GM12891 (cell line): ENCODE measurements at places on chromosomes 6 and 20.

GRCh38 chr6:147046141-147046877, 157.9 kb upstream of the STXBP5 start:
- no peak for DNase-seq

GRCh38 chr6:11414176-11414963, 123.2 kb upstream of the TMEM170B start:
- DNase-seq: no peak

DNA sequence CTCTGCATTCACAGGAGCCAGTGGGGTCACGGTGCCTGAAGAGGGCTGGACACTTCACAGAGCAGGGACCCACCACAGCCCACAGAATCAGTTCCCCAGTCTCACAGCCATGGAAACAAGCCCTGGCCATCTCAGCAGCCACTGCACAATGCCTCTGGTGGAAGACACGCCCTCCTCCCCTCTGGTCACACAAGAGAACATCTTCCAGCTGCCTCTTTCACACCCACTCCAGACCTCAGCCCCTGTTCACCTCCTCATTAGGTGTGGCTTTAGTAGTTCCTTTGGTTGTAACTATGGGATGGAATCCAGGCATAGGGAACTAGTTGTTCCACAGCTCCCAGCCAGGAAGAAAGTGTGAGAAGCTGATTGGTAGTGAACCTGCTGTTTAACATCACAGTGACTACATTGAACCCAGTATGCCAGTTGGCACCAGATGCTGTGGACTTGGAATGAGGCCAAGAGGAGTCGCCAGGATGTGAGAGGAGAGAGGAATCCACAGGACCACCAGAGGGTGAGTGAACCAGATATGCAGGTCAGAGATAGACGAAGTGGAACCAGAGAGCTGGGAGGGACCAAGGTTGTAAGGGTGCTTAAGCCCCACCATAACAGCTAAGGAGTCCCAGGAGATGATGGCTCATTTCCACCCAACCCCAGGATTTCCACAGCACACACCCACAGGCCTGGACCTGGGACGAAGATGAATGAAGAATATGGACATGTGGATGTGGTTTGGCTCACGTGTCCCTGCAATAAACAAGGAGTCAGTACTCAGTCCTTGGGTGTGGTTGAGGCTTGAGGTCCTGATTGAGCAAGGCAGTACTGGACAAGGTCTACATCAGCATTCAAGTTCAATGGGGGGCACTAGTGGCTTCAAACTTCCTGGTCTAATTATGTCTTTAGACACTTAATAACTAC, 8.8 kb upstream of the BTN3A3 start:
- no peak for DNase-seq

DNA sequence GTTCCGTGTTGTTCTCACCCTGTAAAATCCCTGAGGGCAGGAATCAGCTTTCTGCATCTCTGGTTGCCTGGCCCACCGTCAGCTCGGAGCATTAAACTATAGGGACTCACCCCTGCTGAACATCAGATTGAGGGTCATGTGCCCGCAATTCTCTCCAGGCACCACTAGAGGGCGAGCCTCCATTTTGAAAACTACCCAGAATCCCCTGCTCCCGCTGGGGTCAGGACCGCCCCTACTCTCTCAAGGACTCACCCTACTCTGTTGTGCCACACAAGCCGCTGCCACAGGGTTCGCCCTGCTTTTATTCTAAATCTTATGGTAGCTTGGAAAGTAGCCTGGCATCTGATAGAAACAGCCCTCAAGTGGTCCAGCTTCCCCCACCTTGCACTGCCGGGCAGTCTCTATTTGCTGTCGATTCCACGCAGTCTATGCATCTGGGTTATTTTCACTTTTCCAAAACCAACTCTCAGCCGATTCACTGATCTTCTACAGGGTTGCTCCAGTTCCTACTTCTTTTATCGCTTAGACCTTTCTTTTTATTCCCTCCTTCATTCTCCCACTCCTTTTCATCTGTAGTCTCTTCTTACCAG, 244.1 kb upstream of the QKI start:
- DNase-seq: peak; percentile 22

- DNase-seq: no peak
Observed at GRCh38 chr6:160077024-160077423, 44.6 kb upstream of the SLC22A1 start.

DNA sequence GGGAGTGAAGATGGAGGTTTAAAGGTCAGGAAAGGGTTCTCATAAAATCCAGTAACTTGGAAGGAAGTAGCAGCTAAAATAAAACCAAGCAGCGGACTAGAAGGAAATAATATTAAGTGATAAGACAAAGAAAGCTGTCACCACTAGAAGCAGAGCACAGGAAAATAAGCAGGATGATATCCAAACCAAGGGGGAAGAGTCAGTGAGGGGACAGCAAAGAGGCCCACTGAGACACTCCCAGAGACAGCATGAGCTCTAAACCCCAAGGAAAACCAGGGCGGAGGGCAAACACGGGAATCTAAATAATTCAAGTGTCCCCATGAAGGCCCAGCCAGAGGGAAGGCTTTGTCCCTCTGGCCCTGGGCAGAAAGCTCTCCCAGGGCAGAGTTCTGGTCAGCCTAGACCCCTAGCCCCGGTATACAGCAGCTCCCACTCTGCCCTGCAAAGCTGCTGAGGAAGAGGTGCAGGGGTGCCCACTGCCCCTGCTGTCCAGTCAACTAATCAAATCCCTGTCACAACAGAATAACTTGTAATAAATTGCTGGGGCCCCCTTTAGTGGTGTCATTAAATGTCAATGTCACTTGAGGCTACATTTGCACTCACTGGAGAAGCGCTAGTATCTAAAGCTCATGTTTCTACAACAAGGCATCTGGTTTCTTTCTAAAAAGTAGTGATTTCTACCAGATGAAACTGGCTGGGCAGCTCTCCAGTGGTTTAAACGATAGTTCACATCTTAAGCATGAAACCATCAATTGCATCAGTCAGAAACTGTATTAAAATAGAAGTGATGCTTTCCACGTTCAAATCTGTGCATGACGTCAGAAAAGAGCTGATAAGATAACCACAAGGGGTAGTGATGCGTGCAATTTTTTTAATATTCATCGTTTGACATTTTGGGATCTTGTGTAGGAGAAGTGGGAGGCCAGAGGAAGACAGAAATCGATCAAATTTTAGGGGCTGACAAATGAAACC, 13.6 kb downstream of the PDE10A start:
- DNase-seq: no peak
